Stimulated activated CD8-positive, alpha-beta memory T cell treated with anti-CD3 and anti-CD28 coated beads, Interleukin-7, amount 100 ng/mL, for 1 hour (primary cell): ENCODE measurements at places on chromosomes 12 and 14.

DNA sequence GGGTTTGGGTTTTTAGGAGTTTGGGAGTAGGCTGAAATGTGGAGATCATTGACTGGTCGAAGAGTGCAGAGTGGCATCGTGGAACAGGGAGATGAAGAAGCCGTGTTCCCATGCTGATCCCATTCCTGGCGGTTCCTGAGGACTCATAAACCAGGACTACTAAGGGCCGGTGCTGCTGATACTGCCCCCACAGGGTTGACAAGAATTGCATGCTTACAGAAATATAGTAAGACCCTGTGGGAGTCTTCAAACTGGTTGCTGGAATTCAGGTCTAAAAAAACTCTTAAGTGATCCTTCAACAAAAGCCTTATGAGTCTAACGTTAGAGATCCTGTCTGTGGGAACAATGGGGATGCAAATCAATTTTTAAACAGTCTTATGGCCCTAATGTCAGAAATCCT lies 64.0 kb upstream of the ARHGAP5 start:
- DNase-seq = no peak

DNA sequence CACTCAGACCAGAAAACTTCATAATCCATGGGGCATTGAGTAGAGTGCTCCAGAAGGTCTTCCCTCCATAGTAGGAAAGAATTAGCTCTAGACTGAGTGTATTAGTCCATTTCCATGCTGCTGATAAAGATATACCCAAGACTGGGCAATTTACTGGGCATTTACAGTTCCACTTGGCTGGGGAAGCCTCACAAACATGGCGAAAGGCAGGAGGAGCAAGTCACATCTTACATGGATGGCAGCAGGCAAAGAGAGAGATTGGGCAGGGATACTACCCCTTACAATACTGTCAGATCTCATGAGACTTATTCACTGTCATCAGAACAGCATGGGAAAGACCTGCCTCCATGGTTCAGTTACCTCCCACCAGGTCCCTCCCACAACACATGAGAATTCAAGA lies 300.6 kb upstream of the TMEM132C start:
- no peak for DNase-seq

- no peak for DNase-seq
These were observed 5.9 kb upstream of the KRT3 start for GRCh38 chr12:52801773-52802172.

- no peak for DNase-seq
These were observed 362 bp upstream of the ACYP1 start for GRCh38 chr14:75064205-75064567.

- DNase-seq = no peak
These were observed 96.0 kb upstream of the NEDD1 start for GRCh38 chr12:96811083-96811482.

GRCh38 chr14:75449696-75450095 lies 21.9 kb downstream of the JDP2 start:
- DNase-seq = no peak

- no peak for DNase-seq
These were observed 50.0 kb downstream of the NCOR2 start for GRCh38 chr12:124517260-124518050.

- no peak for DNase-seq
These were observed 46.3 kb downstream of the CATSPERB start for GRCh38 chr14:91685600-91685999.

- no peak for DNase-seq
These were observed 404.9 kb downstream of the BCL11B start for GRCh38 chr14:98867146-98867545.

GRCh38 chr12:2689393-2689792 lies 105.4 kb upstream of the FKBP4 start:
- no peak for DNase-seq

- no peak for DNase-seq
These were observed 7.6 kb upstream of the FLVCR2 start for GRCh38 chr14:75570797-75571196.

DNA sequence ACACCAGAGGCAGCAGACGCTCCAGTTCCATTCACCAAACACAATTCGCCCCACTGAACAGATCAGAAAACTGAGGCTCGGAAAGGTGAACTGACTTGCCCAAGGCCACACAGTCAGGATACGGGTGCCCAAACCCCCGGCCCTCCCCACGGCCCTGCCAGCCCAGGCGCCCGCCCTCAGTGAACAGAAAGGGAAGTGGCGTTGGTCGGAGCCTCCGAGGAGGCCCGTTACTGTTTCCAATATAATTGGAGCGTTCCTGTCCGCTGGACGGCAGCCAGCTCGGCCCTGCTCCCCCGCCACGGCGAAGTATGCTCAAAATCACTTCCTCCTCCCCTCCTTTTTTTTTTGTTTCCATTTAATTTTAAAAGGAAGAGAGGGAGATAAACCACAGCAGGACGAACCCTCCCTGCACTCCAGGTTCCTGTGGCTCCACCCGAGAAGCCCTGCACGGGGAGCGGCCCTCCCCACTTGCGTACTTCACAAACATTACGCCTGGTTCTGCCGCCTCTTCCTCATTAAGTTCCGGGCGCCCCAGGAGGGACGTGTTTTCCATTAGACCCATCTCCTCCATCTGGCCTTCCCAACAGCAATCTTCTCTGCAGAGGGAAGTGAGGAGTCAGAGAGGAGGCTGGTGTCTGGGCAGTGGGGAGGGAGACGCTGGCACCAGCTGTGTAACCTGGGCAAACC lies 61.1 kb downstream of the NCOR2 start:
- DNase-seq = no peak

DNA sequence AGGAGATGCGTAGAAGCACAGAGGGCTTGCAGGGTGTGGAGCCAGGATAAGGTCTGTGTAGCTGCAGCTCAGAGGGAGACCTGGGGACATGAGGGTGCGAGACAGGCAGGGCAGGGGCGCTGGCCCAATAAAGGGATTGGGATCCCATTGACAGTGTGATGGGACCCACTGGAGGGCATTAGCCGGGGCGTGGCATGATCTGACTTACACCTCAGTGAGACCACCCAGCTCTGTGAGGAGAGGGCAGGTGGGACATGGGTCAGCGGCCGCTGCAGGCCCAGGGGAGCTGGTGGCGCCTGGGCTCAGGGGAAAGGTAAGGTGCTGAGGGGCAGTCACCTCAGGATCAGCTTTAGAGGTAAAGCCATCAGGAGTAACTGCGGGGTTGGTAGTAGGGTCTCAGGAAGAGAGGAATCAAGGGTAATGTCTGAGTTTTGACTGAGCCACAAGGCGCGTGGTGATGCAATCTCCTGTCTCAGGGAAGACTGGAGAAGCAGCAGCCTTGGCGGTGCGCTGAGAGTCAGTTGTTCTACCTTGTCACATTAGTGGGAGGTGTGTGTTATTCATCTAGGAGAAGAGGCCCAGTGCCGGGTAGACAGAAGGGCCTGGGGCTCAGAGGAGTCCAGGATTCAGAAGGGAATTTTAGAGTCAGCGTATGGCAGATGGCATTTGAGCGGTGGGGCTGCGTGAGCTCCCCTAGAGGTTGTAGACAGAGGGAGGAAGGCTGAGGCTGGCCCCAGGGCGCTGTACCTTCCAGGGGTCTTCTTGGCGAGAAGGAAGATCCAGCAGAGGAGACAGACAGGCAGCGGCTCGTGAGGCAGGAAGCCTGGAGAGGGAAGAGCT lies 30.8 kb upstream of the BDKRB2 start:
- no peak for DNase-seq

DNA sequence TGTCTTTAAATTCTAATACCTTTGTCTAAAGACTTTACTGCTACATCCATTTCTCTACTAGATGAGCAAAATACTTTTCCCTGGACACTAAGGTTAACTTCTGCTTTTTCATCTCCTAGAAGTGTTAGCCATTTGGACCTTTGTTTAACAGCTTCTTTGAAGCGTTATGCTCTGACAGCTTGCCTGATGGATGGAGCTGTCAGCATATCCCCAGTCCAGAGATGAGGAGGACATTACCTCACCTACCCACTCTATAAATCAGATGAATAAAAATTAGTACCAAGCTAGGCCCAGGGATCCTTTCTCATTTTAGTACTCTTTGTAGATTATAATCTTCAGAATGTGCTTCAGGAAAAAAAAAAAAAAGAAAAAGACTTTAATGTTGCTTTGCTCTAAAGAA lies 222.7 kb downstream of the PELI2 start:
- no peak for DNase-seq

DNA sequence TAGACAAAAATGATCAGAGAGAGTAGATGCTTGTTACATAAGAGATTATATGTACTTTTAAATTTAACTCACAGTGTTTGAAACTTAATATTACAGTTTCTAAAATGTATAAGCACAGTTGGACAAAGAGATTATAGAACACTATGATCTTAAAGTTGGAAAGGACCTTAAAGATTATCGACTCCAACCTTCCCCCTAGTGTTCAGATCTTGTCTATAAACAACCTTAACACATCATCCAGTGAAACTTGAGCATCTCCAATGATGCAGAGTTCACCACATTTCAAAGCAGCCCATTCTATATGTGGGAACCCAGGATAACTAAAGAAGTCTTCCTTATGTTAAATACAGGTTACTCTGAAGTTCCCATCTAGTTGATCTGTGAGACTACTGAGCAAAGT lies 480.8 kb downstream of the RMST start:
- DNase-seq = no peak

DNA sequence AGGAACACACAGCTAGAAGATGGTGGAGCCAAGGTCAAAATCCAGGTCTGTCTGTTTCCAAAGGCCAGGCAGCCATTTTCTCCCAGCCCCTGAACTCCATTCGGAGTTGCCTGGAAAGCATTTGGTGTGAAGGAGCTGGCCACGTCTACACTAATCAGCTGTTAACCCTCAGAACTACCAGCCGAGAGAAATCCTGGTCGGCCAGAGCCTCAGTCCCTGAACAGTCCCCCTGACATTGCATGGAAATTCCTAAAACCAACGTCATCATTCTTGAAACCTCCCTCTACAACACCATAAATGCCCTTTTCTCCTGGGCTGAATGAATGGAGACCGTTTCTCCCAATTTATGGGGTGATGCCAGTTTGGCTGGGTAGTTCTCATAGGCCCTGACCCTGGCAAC lies 245.6 kb downstream of the SLC41A2 start:
- DNase-seq = no peak
